Thymus (tissue), 14 donors: ENCODE measurements at places on chromosomes 13 and 19.

GRCh38 chr19:44924243-44924725 lies 9.9 kb downstream of the APOC1 start:
- no peak overlapping the region for H3K27ac ChIP-seq
- peaks cover 4% of the 10 kb centered on the region for H3K4me1 ChIP-seq
- no peak for DNase-seq

DNA sequence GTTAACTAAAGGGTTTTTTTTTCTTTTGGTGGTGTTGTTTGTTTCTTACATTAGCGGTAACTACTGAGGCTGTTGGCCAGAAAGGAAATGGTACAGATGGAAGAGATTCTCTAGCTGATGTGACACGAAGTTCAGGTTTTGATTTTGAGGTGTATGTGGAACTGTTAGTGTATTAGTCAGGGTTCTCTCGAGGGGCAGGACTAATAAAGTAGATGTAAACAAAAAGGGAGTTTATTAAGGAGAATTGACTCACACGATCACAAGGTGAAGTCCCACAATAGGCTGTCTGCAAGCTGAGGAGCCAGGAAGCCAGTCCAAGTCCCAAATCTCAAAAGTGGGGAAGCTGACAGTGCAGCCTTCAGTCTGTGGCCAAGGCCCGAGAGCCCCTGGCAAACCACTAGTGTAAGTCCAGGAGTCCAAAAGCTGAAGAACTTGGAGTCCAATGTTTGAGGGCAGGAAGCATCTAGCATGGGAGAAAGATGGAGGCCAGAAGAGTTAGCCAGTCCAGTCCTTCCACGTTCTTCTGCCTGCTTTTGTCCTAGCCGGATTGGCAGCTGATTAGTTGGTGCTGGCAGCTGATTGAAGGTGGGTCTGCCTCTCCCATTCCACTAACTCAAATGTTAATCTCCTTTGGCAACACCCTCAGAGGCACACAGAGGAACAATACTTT lies 577.6 kb downstream of the EFNB2 start:
- no peaks in the 10 kb centered on the region for H3K27me3 ChIP-seq
- no peaks in the 10 kb centered on the region for H3K36me3 ChIP-seq
- H3K27ac ChIP-seq, result no peak overlapping the region
- no peaks in the 10 kb centered on the region for H3K4me1 ChIP-seq

DNA sequence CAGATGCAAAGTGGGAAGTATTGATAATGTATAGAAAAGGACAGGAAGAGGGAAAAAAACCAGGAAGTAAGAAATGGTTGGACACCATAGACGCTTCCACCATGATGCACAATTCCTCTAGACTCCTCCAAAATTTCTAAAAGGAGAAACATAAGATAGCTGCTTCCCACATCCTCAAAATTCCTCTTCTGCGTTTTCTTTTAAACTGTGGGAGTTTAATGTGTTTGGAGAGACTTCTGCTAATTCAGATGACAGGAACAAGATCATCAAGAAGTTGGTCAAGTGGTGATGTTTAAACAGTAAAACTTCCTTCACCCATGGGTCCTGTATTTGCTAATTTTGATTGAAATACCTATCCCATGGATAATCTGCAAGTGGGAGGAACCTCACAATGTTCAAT lies 130.2 kb downstream of the IRS2 start:
- no peaks in the 10 kb centered on the region for H3K36me3 ChIP-seq
- H3K27me3 ChIP-seq, result no peaks in the 10 kb centered on the region
- no peak overlapping the region for H3K4me3 ChIP-seq
- no peak for DNase-seq
- H3K4me1 ChIP-seq, result no peaks in the 10 kb centered on the region

DNA sequence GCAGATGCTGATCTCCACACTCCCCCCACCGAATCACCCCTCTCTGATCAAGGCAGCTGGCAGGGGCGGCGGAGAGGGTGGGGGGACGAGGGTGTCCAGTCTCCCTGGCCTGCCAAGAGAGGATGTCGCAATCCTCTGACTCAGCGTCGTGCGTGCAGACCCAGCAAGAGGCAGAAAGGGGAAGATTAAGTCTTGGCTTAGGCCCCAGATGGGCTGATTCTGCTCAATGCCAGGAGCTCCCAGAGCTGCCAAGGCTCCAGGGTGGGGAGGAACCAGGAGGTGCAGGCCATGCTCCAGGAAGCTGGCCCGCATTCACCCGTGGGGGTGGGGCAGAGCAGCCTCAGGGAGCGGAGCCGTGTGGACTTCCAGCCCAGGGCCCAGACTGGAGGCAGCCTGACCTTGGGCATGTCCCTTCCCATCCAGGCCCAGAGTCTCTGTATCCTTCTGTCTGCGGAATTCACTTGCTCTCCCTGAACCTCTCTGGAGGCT lies 6.6 kb upstream of the BCL3 start:
- H3K4me1 ChIP-seq, result no peaks in the 10 kb centered on the region
- no peak for DNase-seq
- no peak overlapping the region for H3K4me3 ChIP-seq
- no peaks in the 10 kb centered on the region for H3K36me3 ChIP-seq
- H3K27ac ChIP-seq, result peak overlapping the region; percentile 61

- no peak overlapping the region for H3K27ac ChIP-seq
- no peaks in the 10 kb centered on the region for H3K4me1 ChIP-seq
- DNase-seq, result no peak
Observed at GRCh38 chr19:19552798-19553197, 14.7 kb downstream of the CILP2 start.

GRCh38 chr13:26786651-26787295 lies 26.2 kb upstream of the GPR12 start:
- DNase-seq, result no peak
- H3K4me1 ChIP-seq, result peaks cover 3% of the 10 kb centered on the region
- no peak overlapping the region for H3K27ac ChIP-seq
- H3K36me3 ChIP-seq, result no peaks in the 10 kb centered on the region
- no peak overlapping the region for H3K4me3 ChIP-seq

DNA sequence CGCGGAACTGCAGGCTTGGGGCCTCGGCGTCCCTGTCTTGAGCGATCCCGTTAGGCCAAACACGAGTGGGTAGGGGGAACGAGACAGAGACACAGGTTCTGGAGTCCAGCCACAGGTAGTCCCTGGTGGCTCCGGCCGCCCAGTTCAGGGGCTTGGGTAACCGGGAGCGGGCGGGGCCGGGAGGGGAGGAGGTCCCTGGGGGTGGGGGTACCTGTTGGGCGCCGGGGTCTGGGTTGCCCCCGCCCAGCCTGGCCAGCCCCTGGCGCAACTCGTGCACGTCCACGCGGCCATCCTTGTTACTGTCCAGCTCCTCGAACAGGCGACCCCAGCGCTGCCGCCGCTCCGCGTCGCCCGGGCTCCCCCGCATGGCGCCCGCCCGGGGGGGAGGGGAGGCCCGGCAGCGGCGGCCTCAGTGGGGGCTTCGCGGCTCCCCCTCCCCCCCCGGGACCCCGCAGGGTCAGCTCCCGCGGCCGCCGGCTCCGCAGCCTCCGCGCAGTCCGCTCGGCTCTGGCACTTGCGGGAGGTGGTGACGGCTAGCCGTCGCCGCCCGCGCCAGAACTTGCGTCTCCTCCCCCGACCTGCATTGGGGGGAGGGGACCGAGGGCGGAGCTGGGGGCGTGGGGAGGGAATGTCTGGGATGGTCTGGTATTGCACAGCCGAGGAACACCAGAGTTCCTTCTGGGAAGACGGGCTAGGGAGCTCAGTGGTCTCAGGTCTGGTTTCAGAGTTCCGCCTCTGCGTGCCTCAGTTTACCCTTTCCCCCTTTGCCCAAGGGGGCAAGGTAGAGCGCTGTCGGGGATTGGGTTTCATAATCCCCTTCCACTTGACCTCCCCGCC lies at the start of gene SLC25A23:
TSS of gene SLC25A23 (minus strand) at position 531 of the 837 bp plus-strand sequence. CDS start at position 367, 164 bp downstream.
- peak within 1 kb of the TSS; percentile 67 for H3K27ac ChIP-seq
- peaks cover 8% of the 10 kb centered on the region for H3K36me3 ChIP-seq
- no peak for DNase-seq

GRCh38 chr13:94620286-94620896 lies 18.7 kb downstream of the GPR180 start:
- DNase-seq, result peak; percentile 52
- no peaks in the 10 kb centered on the region for H3K4me1 ChIP-seq
- no peak overlapping the region for H3K27ac ChIP-seq
- H3K36me3 ChIP-seq, result peaks cover 16% of the 10 kb centered on the region
- H3K27me3 ChIP-seq, result no peaks in the 10 kb centered on the region

DNA sequence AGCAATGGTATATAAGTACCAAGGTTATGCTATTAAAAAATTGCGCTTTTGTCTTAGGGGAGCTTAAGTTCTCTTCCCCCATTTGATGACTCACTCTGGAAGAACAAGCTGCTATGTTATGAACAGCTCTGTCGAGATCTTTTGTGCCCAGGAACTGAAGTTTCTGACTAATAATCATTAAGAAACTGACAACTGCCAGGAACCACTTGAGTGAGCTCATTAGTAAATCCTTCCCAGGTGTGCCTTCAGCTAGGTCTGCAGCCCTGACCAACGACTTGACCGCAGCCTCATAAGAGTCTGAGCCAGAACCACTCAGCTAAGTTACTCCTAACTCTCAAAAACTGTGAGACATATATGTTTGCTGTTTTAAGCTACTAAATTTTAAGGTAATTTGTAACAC lies 147.8 kb downstream of the SLITRK6 start:
- no peaks in the 10 kb centered on the region for H3K36me3 ChIP-seq
- no peak for DNase-seq
- no peaks in the 10 kb centered on the region for H3K27me3 ChIP-seq
- H3K4me1 ChIP-seq, result no peaks in the 10 kb centered on the region
- no peak overlapping the region for H3K4me3 ChIP-seq
- H3K27ac ChIP-seq, result no peak overlapping the region

DNA sequence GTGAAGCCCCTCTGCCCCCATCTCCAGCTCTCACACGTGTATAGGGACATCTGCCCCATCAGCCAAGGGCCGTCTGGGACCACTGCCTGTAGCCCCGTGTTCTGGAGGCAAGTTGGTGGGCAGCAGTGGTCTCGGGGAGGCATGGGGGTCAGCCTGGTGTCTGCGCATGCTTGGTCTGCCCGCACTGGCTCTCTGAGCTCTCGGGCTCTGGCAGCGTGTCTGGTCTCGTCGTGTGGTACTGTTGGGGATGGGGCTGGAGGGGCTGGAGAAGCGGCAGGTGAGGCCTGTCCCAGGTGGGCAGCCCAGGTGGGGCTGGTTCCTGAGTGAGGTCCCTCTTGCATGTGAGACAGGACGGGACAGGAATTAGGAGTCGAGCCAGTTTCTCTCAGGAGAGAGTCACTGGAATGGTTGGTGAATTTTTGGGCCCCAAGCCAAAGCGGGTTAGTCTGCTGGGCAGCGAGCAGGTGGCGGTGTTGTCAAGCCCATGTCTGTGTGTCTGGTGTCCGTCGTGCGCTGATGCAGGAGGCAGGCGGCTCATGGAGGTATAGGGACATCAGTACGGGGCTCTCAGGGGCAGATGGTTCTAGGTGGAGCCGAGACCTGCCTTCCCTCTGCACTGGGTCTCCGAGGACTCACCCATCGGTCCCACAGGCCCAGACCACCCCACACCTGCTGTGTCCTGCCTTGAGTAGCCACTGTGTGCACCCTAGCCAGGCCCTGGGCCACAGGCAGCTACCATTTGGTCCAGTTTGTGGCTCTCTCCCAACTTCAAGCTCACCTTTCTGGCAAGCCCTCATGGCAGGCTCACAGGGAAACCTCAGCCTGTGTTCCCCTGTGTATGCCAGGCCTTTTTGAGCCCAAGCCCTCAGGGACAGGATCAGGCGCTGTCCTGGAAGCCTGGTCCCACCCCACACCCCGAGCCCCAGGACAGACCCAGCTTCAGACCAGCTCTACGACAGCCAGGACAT lies 18.2 kb downstream of the COMP start:
- no peak overlapping the region for H3K27ac ChIP-seq
- no peak overlapping the region for H3K4me3 ChIP-seq
- DNase-seq, result no peak
- no peaks in the 10 kb centered on the region for H3K36me3 ChIP-seq
- H3K4me1 ChIP-seq, result no peaks in the 10 kb centered on the region

- H3K4me1 ChIP-seq, result peaks cover 12% of the 10 kb centered on the region
- H3K27ac ChIP-seq, result no peak overlapping the region
Observed at GRCh38 chr19:11025445-11025844, 63.8 kb upstream of the LDLR start.

DNA sequence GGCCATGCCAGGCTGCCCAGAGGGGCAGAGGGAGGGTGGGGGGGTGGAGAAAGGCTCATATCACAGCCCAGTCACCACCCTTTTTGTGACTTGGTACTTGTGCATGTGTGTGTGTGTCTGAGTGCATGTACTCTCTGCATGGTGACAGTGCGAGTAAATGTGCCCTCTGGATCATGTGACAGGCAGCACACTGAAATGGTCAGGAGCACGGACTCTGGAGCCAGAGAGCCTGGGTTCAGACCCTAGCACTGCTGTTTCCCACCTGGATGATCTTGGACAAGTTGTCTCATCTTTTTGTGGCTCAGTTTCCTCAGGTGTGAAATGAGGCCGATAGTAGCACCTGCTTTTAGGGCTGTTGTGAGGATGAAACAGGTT lies 2.0 kb downstream of the CIC start:
- H3K36me3 ChIP-seq, result peaks cover 39% of the 10 kb centered on the region
- H3K27ac ChIP-seq, result peak overlapping the region; percentile 93
- no peaks in the 10 kb centered on the region for H3K27me3 ChIP-seq
- peaks cover 32% of the 10 kb centered on the region for H3K4me1 ChIP-seq
- DNase-seq, result no peak

- no peaks in the 10 kb centered on the region for H3K4me1 ChIP-seq
- H3K27ac ChIP-seq, result no peak overlapping the region
- H3K4me3 ChIP-seq, result no peak overlapping the region
- H3K27me3 ChIP-seq, result no peaks in the 10 kb centered on the region
Observed at GRCh38 chr19:46133101-46133627, 8.7 kb upstream of the IGFL3 start.
